ENCODE measurements at places on chromosomes 6 and 20.

- DNase-seq: no peak
Observed at GRCh38 chr6:155377061-155377460, 62.8 kb upstream of the TFB1M start.

GRCh38 chr6:29758761-29759160 is 35.5 kb downstream of the HLA-F start:
- DNase-seq: no peak

- no peak for DNase-seq
Observed at GRCh38 chr20:57493091-57493615, 31.8 kb downstream of the CTCFL start.

DNA sequence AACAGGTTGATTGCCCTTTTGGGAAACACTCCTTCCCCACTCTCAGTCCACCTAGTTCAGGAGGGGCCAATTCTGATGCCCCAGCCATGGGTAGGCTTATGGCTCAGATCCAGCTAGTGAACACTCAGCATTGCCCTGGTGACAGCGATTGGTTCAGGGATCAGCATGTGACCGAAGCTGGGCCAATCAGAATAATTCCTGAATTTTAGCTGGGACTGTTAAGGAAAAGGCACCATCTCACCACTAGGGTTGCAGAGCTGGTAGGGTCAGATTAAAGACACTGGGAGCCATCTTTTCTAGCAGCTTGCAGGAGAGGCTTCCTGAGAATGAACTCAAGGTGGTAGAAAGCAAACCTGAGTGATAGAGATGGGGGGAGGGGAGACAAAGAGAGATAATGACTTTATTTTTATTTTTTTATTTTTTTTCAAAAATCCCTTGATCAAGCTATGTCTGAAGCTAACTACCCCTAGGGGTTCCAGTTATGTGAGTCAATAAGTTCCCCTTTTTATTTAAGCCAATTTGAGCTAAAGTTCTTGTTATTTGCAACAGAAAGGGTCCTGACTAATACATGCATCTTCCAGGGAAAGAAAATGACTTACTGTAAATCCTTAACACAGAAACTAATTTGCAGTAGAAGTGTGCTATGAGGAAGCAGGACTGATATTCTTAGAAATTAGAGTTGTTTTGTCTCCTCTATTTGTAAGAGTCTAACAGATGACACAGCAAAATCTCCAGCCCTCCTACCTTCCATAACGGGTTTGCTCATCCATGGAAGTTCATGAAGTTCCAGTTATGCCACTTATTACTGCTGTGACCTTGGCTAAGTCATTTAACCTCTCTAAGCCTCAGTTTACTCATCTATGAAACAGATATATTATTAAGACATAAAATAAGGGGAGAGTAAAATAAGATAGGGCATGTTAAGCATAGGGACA is 44.7 kb downstream of the EYA2 start:
- DNase-seq: no peak

GRCh38 chr6:87430499-87430898 is 22.7 kb downstream of the CFAP206 start:
- DNase-seq: no peak

- no peak for DNase-seq
Observed at GRCh38 chr20:45052698-45053429, 48.1 kb downstream of the KCNS1 start.
